ENCODE measurements at places on chromosomes 1 and 21.

- DNase-seq, result no peak
These were observed 466.1 kb downstream of the KCNT2 start for GRCh38 chr1:196142111-196142640.

DNA sequence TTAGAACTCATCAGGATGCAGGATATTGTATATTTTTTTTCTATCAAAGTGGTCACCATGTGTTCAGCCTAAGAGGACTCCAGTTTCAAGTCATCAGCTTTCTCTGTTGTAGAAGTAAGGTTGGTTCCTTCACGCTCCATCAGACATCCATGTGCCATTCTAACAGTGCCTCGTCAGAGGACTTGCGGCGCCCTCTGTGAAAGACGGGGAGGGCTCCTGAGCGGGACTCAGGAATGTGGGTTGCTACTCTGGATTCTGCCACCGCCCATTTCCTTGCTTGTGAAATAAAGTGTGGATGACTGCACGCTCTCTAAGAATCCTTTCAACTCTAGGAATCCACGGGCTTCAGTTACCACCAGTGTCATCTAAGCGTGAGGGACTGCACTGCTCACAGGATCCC is 593.5 kb downstream of the KIF26B start:
- no peak for DNase-seq

GRCh38 chr1:221824025-221824424 is 82.1 kb upstream of the DUSP10 start:
- DNase-seq, result no peak

DNA sequence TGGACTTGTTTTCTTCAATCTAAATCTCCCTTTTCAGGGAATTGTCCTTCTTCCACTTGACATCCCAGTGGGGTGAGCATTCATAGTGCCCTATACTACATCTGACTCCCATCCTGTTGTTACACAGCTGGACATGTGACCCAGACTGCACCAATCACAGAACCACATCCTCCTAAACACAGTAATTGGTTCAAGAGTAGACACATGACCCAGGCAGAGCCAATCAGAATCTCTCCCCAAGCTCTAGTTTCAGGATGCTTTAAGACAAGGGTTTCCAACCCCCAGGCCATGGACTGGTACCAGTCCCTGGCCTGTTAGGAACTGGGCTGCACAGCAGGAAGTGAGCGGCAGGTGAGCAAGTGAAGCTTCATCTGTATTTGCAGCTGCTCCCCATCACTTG is 5.6 kb upstream of the DDOST start:
- no peak for DNase-seq

DNA sequence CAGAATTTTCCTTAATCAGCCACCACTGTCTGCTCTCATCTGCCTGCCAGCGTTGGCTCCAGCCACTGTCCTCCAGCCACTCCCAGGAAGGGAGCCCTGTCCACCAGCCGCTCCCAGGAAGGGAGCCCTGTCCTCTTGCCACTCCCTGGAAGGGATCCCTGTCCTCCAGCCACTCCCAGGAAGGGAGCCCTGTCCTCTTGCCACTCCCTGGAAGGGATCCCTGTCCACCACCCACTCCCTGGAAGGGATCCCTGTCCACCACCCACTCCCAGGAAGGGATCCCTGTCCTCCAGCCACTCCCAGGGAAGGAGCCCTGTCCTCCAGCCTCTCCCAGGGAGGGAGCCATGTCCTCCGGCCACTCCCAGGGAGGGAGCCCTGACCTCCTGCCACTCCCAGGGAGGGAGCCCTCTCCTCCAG is 726.5 kb downstream of the PTPRU start:
- DNase-seq, result no peak

GRCh38 chr1:157307491-157307890 is 169.3 kb upstream of the ETV3 start:
- DNase-seq, result peak; percentile 24

DNA sequence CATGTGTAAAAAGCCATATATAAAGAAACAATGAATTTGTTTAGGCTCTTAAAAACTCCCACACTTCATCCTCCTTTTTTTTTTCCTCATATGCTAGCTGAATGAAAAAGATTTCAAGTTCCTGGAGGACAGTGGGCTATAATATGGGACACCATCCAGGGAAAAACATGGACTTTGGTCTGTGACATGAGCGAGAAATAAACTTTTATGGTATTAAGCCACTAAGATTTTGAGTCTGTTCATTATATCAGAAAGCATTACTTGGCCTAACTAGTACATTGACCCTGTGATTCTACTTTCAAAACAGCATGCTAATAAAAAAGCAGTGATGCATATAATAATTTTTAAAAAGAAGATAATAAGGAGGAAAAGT is 392.3 kb upstream of the CAMK1G start:
- no peak for DNase-seq

DNA sequence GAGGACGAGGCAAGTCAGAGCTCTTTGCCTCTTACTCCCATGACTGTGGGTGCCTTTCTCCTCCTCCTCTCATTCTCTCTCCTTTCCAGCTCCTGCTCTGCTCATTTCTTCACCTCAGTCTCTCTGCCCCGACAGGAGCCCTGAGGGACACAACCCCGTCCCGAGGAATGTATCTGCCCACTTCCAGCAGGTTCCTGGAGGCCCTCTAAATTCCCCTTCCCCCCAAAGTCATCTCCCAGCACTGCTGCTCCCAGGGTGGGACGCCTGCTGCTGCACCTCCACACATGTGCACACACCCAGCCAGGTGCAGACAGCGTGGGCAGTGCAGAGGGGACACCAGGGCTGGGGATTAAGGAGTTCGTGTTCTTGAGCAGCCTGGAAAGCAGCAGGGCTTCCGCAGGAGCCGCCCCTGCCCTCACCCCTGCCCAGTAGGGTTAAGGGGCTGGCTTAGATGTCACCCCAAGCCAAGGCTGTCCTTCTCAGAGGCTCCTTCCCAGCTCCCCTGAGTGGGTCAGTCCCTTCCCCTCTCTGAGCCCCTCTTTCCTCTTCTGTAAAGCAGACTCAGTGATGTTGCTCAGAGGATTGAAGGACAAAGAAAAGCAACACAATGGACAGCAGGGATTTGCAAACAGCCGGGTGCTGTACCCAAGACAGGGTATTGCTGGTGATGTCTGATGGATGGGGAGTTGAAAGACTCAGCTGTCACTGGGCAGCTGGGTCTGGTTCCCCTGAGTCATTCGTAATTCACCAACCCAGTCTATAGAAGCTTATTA is 346.0 kb downstream of the MATN1 start:
- no peak for DNase-seq

- peak; percentile 42 for DNase-seq
These were observed 33.5 kb upstream of the C1orf53 start for GRCh38 chr1:197868751-197869489.

- no peak for DNase-seq
These were observed 2.5 kb downstream of the ADAMTSL4 start for GRCh38 chr1:150551784-150552127.

- DNase-seq, result peak; percentile 84
These were observed 95.2 kb downstream of the ITPKB start for GRCh38 chr1:226643611-226644540.

GRCh38 chr21:45297869-45298268 is 10.2 kb upstream of the POFUT2 start:
- DNase-seq, result no peak

DNA sequence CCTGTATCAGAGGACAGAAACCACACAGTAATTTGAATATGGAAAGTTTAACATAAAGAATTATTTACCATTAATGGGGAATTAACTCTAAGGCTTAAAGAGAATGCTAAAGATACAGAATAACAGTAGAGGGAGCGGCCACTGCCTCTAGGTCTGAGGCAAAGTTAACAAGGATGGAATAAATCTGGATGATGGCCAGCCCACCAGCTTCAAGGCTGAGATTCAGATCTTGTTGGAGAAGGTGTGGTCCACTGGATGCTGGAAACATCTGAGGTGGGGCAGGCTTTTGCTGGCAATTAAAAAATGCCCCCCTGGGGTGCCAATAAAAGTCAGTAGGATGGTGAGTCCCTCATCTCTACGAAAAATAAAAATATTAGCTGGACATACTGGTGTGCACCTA is 29.4 kb downstream of the ZMYM4 start:
- DNase-seq, result no peak

GRCh38 chr1:156412653-156413321 is 43.8 kb downstream of the RHBG start:
- no peak for DNase-seq

DNA sequence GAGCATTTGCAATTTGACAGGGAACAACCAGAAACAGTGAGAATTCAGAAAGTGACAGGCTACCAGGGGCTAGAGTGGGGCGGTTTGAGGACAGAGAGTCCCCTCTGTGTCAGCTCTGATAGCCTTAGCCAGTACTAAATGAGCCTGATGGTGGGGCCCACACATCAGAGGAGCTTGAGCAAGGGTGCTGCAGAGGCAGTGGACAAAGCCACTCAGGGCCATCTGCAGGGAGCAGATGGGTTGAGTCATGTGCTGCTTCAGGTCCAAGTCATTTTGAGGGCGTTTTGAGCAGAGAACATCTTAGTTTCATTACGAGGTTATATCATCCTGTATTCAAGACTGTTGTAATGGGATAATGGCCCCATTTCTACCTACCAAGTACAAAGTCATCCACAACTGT is 7.7 kb downstream of the LRRC52 start:
- DNase-seq, result no peak

DNA sequence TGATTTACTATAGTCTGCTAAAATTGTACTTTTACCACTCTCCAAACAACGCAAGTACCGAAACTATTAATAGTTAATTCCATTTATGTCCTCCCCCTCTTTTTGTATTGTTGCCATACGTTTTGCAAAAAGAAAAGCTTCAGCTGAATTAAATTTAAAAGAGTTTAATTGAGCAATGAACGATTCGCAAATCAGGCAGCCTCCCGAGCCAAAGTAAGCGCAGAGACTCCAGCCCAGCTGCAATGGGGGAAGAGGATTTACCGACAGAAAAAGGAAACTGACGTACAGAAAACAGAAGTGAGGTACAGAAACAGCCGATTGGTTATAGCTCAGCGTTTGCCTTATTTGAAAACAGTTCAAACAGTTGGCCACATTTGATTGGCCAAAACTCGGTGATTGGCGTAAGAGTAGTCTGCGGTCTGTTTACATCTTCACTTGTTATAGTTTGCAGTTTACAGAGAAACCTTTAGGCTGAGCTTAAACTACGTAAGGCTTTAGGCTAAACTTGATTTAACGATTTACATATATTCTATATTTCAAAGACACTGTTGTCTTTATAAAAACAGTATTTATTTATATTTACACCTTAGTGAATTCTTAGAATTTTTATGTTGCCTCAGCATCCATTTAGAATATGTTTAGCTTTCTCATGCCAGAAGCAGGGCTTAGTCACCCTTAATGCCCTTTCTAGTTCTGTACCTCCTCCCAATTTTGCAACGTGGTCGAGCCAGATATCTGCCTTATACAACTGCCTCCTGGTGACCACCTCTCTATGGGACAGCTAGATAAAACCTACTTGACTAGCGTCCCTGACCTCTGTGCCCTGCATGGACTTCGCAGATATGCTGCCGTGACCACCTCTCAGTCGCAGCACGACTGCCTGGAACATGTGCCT is 23.8 kb downstream of the CR1 start:
- no peak for DNase-seq

Data from GM13976 (cell line).